ENCODE measurements at places on chromosomes 2 and 18. TPM values are rescaled to one million over a fixed set of nuclear protein-coding genes. Genes with fewer than 3 reads are reported as not detected.
A peak's percentile ranks its signal among the peaks of the same experiment; 100 is the strongest.

The DPP4 gene
- 11.8 TPM for total RNA-seq

The IRS1 gene
- 33.8 TPM for total RNA-seq

The CFAP65 gene
- 0.18 TPM for total RNA-seq

The UGT1A3 gene
- total RNA-seq, result not detected

The CDH2 gene
- 11.1 TPM for total RNA-seq

The KIF1A gene
- total RNA-seq, result 123 TPM

The REG3G gene
- total RNA-seq, result not detected

GRCh38 chr2:75100011-75100800 is 99.1 kb downstream of the TACR1 start:
- DNase-seq, result no peak

- DNase-seq, result no peak
Measured at GRCh38 chr2:120430957-120431356, 85.0 kb downstream of the INHBB start.

DNA sequence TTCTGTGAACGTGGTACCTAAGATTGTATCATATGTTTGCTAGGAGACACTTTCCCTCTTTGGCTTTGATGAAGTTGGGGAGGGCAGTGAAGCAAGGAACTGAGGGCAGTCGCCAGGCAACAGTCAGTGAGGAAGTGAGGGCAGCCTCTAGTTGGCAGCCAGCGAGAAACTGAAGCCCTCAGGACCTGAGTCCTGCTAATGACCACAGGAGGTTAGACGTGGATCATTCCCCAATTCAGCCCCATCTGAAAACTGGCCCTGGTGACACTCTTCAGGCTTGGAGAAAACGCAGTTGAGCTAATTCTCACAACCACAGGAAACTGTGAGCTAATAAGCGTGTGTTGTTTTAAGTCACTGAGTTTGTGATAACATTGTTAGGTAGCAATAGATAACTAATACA is 84.5 kb upstream of the REG3G start:
- no peak for DNase-seq

DNA sequence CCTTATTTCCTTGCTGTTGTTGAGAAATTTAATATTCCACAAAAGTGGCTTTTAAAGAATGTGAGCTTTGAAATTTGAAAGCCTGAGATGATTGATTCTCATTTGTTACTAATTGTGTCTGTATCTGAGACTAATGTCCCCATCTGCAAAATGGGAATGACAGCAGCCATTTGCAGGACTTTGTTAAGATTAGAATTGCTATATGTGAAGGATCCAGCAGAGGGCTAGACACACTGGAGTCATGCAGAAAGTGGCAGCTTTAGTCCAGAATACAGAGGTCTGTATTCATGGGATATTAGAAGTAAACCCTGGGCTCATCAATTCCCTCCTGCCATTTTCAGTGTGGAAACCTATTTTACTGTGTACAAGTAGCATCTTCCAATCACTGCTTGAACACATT is 296.5 kb upstream of the GYPC start:
- no peak for DNase-seq

DNA sequence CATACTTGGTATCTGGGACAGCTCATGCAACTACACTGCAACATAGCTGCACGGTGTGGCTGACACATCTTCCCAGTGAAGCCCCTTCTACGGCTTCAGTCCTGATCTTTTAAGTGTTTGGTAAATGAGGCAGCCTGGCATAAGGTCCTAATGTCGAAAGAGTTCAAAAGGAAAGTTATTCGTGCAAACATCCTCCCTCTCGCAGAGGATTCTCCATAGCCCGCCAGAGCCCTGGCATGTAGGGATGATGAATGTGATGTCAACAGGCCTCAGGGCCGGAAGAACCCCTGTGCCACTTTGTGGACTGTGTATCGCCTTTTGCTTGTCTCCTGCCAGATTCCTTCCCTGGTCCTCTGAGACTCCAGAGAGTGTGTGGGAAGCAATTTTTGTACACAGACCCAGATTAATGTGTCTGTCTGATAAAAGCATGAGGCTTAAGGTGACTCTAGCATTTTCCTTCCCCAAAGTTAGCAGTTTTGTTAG is 88.5 kb downstream of the SOCS6 start:
- no peak for DNase-seq

GRCh38 chr2:223058952-223059716 is 7.1 kb downstream of the KCNE4 start:
- DNase-seq, result no peak

DNA sequence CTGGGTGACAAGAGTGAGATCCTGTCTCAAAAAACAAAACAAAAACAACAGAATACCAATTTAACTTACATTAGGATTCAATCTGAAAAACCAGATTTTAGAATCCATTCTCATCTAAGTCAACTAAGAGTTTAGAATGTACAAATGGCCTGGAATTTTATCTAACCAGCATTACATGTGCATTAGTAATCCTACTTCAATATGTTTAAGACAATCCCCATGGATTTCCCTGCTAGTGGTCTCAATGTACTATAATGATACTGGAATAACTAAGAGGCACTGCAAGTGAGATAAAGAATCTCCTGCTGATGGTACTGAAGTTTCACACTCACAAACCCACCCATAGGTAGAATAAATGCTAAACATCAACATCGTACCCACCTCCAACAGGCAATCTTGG is 53.9 kb upstream of the DNER start:
- DNase-seq, result no peak

DNA sequence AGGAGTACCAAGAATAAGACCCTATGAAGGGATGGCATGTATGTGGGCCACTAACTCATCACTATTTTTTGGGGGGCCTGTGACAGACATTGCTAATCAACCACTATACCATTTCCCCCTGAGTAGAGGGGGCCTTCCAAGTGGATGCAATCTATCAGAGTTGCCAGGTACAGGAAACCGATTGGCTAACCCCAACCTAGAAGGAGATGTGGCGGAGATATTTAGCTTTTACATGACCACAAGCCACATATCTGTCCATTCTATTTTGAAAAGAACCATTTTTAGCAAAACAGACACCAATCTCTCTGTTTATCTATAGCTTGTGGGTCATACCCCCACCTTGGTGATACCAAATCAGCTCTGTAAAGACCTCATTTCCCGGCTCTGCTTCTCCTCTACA is 51.0 kb downstream of the PAX8 start:
- no peak for DNase-seq

- DNase-seq, result no peak
Measured at GRCh38 chr2:25039126-25039525, 2.8 kb upstream of the EFR3B start.

DNA sequence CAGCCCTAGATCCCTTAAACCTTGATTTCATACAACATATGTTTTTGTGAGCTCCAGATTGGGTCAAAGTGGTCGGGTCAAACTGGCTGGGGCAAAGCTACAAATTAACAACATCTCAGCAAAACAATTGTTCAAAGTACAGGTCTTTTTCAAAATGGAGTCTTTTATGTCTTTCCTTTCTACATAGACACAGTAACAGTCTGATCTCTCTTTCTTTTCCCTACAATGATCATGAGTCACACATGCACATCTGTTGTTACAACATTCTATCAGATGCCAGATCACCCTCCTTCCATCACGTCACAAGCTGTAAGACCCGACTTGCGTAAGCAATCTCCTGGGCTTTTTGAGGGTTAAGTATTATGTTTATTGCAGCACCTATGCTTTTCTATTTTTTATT is 55.1 kb downstream of the RHOB start:
- peak; percentile 44 for DNase-seq

DNA sequence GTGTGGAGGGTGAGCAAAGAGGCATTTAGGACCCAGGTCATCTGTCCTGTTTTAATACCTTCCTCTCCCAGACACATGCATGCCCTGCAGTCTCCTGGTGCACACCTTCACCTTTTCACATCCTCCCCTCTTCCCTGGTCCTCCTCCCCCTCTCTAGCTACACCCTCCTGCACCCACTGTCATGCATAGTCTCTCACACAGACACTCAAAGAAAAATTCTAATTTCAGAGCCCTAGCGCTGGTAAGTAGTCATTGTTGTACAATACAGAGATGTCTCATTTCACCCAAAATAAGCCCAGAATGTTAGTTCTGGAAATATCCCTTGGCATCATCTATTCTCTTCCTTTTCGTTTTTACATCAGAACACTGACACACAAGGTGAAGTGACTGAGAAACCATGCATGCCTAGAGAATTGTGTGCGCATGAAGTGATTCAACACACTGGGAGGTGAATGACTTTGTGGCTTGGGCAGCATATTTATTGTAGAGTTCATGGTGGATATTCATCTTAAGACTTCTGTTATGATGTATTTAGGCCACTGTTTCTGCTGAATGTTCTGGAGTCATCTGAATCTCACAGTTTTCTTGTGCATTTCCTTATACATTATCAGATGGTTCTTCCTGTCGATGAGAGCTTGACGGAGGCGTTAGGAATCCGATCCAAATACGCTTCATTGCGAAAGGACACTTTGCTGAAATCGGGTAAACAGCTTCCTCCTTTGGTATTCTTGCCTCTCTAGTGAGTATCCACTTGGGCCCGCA is 69.9 kb downstream of the COA5 start:
- DNase-seq, result no peak

DNA sequence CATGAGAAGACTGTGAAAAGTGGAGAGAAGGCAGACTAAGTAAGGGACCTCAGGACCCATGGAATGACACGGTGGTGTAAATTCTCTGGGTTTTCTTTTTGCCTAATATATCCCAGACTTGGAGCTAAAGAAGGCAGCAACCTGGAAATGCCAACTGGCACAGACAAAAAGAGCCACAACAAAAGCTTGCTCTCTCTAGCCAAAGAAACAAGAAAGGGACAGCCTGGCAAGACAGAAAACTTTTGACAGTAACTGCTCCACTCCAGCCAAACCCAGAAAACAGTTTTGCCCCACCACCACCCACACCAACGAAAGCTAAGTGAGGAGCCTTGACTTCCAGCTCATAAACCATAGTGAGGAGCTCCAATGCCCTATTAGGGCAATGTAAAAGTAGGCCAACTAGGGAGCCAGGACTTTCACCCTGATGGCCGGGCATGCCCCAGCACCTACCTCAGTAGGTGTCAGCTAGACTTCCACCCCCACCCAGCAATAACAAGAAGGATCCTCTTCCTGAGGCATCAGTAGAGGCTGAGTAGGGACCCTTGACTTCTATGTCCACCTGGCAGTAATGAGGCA is 35.5 kb downstream of the PELI1 start:
- no peak for DNase-seq

GRCh38 chr2:210503001-210503623 is 26.6 kb upstream of the LANCL1 start:
- peak; percentile 66 for DNase-seq

DNA sequence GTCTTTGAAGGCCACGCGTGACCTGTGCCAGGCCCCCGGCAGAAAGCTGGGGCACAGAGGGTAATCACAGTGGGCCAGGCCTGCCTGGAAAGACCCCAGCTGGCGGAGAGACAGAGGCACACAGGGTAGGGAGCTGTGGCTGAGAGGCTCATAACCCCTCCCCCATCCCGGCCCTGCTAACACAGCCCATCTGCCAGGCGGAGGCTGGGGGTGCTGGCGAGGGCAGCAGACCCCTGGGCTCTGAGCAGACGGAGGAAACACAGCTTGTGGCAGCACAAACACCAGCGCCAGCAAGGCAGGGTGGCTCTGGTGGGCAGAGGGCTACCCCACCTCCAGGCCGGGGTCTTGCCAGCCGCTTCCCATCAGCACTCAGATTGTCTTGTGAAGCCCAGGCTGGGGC is 19.0 kb downstream of the HS6ST1 start:
- no peak for DNase-seq

GRCh38 chr18:22346953-22347605 is 70.6 kb downstream of the CTAGE1 start:
- no peak for DNase-seq

DNA sequence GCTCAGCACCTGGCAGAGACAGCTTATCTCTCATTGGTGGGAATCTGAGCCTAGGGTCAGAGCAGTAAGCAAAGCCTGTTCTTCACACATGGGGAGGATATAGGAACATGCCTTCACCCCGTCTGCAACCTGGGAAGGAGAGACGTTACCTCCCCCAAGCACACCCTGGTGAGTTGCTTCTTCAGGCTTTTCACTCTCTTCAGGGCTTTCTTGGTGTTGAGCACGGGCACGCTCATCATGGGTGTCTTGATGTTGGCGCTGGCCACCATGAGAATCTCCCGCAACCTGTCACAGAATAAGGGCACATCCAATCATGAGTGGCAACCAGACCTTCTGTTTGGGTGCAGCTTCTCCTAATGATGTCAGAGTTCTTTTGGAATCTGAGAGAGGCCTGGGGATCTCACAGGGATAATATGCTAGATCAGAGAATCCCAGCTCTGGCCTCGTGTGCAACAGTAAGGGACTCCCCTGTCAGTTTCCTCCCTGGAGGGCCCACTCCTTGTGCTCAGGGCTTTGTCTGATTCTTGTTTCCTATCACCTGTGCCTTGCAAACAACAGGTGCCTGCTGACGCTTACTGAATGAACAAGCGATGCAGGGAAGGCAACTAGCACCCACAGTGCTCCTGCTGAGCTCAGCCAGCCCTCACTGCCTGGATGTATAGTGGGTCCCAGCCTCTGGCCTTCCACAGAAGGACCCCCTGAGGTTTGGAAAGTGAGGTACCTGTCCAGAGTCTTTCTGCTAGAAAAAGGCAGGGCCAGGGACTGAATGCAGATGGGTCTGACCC is 66.3 kb downstream of the POLR1A start:
- DNase-seq, result peak; percentile 34

DNA sequence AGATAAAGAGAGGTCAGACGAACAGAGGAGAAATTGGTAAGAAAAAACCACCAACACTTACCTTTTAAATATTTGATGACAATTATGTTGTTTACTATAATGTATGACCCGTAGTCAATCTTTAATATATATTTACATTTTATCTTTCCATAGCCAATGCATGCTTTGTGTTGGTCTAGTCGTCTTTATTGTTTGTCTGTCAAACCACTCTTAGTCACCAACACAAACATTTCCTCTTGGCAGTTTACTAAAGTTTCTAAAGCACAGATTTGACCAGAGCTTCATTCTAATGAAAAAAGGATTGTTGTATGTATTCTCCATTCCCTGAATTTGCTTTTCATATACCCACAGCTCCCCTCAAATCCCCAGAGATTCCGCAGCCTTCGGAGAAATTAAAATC is 784.7 kb upstream of the PIK3C3 start:
- DNase-seq, result no peak

GRCh38 chr18:63936156-63936931 is 12.8 kb upstream of the HMSD start:
- DNase-seq, result peak; percentile 88

DNA sequence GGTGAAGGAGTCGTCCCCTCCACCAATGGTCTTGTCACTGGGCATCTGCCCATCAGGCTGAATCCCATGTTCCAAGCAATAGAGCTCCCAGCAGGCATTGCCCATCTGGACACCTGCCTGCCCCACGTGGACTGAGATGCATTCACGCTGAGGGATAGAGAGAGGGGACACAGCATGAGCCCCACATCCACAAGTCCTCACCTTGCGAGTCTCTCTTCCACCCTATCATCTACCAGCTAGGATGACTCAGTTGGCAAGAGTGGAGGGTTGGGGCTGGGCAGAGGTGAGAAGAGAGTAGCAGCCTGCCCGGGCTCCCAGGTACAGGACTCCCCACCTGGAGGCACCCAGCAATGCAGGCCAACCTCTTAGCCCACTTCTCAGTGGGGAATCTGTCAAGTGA is 959 bp upstream of the TUBA4B start:
- DNase-seq, result no peak

All from sciatic nerve (tissue), 2 donors.